Activated CD4-positive, alpha-beta T cell treated with anti-CD3 and anti-CD28 coated beads, Interleukin-2, amount 50 U/mL, for 24 hours (primary cell): ENCODE measurements at places on chromosomes 7 and 10.

DNA sequence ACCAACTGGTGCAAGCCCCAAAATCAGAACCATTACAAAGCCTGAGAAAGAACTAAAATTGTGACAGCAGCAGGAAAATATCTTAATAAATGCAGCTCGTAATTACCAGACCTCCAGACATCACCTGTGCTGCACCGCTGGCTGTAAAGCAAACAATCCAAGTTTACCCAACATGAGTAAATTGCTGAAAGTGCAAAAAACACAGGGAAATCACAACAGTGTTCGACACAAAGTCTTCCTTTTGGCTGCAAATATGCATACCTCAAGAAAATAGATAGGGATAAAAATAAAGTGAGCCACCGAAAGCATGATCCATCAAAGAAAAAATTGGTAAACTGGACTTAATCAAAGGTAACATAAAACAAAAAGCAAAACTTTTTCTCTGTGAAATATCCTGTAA, 101.7 kb downstream of the SLC16A9 start:
- DNase-seq, result no peak

DNA sequence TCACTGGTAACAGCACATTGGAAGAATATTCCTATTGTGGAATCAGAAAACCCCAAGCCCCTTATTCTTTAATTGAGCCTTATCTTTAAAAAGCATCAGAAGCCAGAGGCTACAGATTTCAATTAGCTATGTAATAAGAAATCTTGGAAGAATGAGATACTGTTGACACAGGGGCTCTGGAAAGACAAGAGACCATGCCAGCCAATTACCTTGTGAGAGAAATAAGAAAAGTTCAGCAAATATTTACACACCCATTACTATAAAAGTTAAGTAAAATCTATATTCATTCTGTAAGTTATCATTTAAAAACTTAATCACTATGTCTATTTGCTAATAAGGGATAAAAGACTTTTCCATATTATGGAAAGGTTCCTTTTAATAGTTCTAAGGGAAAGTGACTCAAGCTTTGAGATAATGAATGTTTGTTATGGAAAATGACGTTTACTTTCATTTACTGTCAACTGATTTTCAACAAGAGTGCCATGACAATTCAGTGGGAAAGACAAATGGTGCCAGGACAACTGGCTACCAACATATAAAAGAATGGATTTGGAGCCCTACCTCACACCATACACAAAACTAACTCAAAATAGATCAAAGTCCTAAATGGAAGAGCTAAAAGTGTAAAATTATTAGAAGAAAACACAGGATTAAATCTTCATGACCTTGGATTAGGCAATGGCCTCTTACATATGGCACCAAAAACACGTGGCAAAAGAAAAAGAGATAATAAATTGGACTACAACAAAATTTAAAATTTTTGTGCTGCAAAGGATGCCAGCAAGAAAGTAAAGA, 28.3 kb downstream of the ZFAND2A start:
- DNase-seq, result no peak

- DNase-seq, result no peak
These were observed 48.4 kb downstream of the GATA3 start for GRCh38 chr10:8102708-8103401.

GRCh38 chr7:4115442-4115841, 566.7 kb upstream of the FOXK1 start:
- no peak for DNase-seq

- no peak for DNase-seq
These were observed 35.0 kb downstream of the ENTPD1 start for GRCh38 chr10:95790982-95791381.

DNA sequence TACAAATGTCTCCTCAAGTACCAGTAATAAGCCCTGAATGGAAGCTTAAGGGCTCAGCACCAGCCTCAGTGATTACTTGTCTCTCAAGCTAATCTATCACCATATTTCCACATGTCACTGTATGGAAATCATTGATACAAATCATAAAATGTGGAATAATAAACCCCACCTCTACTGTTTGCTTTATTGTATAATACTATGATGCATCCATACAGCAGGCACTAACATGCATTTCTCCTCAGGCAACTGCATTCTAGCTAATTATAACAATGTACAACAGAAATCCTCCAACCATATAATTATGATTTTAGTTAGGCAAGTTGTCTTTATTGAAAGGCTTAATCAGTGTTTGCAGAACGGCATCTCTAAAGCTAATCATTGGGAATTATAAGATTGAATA, 26.2 kb downstream of the CRPPA start:
- no peak for DNase-seq

GRCh38 chr10:24513155-24513554, 210.5 kb downstream of the ARHGAP21 start:
- DNase-seq, result no peak

DNA sequence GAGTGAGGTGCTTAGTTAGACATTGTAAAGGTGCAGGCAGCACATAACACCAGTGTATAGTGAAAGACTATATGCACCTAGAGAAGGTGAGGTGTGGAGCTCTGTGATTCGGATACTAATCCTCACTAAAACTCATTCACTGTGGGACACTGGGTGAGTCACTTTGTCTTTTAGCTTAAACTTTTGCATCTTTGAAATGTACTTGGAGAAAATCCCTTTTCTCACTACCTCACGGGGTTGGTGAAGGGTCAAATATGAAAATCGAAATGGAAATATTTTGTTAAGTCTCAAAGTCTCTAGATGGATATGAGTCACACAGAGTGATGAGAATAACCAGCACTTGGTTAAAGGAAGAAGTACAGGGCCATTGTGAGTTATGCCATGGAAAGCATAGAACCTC, 38.0 kb downstream of the MDFIC start:
- no peak for DNase-seq

GRCh38 chr10:24343686-24344085, 134.7 kb downstream of the KIAA1217 start:
- DNase-seq, result no peak

DNA sequence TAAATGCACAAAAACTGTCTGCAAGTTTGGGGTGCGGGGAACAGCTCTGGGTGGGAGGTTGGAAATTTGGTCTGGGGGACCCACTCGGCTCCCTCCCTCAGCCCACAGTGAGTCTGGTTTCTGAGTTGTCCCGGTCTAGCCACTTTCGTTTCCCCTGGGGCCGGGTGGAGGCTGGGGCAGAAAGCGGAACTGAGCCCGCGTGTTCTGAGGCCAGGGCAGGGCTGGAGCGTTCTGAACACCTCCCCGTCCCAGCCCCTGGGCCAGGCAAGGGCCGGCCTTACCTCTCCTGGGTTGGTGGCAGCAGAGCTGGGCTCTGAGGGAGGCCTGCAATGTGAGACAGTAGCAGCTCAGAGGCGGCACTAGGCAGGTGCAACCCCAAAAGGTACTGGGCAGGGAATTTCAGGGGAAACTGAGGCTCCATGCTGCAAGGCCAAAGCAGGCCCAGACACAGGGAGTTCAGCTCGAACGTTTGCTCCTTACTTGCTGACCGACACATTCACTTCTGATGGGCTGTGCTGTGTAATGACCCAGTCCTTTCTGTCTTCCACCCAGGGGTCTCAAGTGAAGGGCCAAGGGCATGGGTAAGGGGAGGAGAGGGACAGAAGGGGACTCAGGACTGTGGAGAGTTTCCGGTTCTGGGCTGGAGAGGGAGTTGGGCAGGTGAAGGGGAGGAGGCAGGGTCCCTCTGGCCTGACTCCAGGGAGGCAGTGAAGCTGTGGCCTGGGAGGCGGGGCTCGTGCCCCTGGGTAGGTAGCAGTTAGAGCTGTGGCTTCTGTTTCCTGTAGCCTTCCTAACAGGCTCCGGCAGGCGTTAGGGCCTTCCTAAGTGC, 3.0 kb downstream of the IRF5 start:
- no peak for DNase-seq

- no peak for DNase-seq
These were observed 434.4 kb upstream of the ZMIZ1 start for GRCh38 chr10:78634389-78634815.

- DNase-seq, result no peak
These were observed 77.1 kb downstream of the ARHGAP22 start for GRCh38 chr10:48527756-48528155.

DNA sequence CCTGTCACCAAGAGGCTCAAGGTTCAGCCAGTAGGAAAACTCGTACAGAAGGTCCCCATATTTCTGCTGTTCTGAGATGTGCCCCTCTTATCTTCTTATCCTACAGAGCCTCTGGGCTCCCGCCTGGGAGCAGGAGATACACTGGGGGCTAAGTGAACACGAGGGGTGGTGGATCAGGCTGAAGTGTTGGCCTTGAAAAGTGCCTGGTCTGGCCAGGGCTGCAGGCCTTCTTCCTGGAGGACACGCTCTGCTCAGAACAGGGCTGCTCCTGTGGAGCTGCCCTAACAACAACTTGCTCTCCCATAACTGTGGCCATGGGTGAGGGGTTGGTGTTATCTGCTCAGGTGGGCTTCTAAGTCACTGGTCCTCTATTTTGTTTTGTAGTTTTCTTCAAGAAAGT, 33.7 kb downstream of the C10orf120 start:
- DNase-seq, result no peak
